ENCODE measurements at places on chromosomes 6 and 20. TPM values are rescaled to one million over a fixed set of nuclear protein-coding genes. Genes with fewer than 3 reads are reported as not detected.
A peak's percentile ranks its signal among the peaks of the same experiment; 100 is the strongest.

DNA sequence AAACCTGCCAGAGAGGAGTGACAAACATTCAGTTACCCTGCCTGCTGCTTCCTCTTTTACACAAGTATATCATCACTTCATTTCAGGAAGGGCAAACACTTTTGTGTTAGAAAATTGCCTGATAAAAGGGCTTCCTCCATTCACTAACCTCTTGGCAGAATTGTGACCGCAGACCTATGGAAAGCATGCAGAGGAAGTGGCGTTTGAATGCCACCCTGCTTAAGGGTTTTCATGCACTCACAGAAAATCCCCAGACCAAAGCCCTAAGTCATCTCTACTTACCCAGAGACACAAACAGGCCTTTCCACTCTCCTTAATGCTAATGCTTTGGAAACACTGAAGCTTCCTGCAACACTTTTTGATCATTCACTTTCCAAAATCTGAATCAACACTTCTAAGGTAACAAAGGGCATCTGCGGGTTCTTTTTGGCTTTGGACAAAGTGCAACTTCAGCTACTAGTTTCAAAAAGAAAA is 22.1 kb upstream of the RALGAPA2 start:
- DNase-seq = no peak

- DNase-seq = no peak
These were observed 146.6 kb upstream of the AKIRIN2 start for GRCh38 chr6:87848616-87849015.

DNA sequence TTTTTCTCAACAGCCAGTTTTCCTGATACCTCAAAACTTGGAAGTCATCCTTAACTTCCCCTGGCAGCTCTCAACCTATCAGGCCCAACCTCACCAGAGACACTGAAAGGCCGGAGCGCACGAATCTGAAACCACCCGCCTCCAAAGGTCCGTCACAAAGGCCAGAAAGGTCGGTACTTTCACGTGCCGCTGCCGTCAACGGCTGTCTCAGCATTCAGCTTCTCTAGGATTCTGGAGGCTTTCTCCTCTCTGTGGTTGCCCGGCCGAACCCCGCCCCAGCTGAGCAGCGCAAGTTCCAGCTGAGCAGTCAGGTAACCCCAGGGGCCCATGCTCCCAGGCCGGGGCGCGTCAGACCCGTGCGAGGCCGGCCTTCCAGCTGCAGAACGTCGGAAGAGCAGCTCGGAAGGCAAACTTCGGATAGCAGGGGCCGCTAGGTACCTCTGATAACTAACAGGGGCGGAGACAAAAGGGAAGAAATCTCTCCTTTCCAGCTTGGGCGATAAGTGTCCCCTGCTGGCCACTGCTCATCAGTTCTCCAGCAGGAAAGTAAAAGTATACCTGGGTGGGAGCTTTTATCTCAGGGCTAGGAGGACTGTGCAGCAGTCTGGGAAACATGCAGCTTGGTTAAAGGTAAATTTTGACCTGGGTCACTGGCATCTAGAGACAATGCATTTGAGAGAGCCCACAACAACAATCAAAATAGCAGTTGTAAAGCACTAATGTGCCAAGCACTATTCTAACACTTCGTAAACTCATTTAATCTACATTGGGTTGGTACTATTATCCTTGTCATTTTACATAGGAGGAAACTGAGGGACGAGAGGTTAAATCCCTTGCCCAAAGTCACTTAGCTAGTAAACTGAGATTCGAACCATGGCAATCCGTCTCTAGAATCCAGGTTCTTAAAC is 16.1 kb downstream of the ZSCAN12 start:
- DNase-seq = peak; percentile 85

- DNase-seq = peak; percentile 51
These were observed 76.6 kb downstream of the CEBPB start for GRCh38 chr20:50267041-50267865.

DNA sequence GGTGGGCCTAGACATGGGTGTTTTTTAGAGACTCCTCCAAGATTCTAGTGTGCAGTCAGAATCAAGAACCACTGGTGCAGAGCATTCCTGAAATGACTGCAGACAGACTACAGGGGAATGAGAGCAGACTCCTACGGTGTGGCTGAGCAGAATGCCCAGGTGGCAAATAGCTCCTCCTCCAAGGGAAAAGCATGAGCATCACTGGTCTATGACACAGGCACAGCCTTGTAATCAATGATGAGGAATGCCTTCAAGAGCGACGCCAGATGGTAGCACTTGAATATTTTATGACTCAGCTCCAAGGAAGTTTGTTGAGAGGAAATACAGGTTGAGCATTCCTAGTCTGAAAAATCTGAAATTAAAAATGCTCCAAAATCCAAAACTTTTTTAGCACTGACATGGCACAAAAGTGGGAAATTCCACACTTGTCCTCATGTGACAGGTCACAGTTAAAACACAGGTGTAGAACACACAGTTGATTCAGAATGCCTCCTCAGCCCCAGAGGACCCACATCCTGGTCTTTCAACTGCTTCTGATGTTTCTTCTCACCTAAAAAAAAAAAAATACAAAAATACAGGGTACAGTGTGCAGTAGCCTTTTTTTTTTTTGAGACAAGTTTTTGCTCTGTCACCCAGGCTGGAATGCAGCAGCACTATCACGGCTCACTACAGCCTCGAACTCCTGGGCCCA is 10.6 kb upstream of the FAM8A1 start:
- peak; percentile 66 for DNase-seq

GRCh38 chr6:135423649-135424128 is 73.9 kb downstream of the AHI1 start:
- DNase-seq = peak; percentile 61

DNA sequence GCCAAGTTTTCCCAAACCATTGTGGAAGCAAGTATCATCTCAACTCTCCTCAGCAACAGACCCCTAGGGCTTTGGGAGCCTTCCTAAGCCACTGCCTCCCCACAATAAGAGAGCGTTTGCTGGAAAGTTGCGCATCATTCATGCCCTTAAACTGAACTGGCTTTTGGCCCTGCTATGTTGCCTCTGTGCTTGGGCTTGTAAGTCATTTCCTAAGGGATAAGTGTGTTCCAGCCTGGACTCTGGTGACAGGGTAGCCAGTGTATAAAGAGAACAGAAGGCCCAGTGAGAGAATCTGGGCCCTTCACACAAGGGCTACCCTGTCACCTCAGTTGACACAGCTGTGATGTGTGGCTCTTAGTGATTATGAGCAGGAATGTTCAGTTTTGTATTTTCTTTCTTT is 77.8 kb downstream of the COL9A1 start:
- no peak for DNase-seq

- no peak for DNase-seq
These were observed 213.5 kb upstream of the PDE10A start for GRCh38 chr6:165876588-165876987.

- DNase-seq = no peak
These were observed 90.8 kb downstream of the MYLK4 start for GRCh38 chr6:2659882-2660281.

DNA sequence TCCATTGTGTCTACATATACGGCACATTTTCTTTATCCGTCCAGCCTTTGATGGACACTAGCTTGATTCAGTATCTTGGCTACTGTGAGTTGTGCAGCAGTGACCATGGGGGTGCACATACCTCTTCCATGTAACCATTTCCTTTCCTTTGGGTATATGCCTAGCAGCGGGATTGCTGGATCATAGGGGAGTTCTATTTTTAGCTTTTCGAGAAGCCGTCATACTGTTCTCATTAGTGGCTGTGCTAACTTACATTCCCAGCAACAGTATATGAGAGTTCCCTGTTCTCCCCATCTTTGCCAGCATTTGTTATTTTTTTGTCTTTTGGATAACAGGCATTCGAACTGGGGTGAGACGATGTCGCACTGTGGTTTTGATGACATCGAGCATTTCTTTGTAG is 395.0 kb downstream of the SMOC2 start:
- DNase-seq = no peak

GRCh38 chr6:45679631-45680030 is 301.9 kb upstream of the SUPT3H start:
- DNase-seq = no peak

DNA sequence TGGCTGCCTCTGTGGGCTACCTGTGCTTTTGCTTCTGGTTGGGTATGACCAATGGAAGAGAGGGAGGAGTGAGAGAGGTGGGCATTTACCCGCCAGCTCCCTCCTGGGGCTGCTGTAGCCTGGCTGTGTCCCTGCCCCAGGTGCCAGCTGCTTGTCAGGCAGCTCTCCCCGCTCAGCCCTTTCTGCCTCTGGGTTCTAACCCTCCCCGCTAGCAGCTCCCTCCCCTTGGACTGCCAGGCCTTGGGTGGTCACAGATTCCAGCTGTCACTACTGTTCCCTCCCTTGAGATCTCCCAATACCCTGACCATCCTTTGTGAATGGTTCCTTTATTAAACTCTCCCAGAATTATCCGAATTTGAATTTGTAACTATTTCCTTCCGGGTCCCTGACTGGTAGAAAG is 95.5 kb upstream of the RNF24 start:
- DNase-seq = no peak

- DNase-seq = no peak
These were observed 51.1 kb downstream of the RALGAPB start for GRCh38 chr20:38523697-38524096.

- no peak for DNase-seq
These were observed 31.8 kb downstream of the CDH22 start for GRCh38 chr20:46276531-46276930.

DNA sequence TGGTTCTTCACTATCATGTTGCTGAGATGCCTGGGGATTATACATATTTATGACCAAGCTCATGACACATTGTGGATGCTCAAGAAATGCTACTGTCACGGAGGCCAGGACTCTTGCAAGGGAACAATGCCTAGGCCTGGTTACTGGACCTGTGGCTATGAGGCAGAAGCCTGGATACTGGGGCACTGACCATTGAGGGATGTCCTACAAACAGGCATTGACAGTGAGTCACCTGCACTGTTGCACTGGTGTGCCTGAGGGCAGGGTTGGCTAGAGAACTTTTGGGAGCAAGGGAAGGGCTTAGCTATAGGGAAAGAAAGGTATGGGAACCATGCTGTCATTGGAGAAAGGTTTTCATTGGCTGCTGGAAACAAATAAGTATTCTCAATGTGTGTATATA is 313.1 kb upstream of the SUPT3H start:
- no peak for DNase-seq

GRCh38 chr6:12233693-12234571 is 56.2 kb upstream of the EDN1 start:
- peak; percentile 81 for DNase-seq

- DNase-seq = no peak
These were observed 256.5 kb downstream of the HACE1 start for GRCh38 chr6:104603108-104603745.

- DNase-seq = no peak
These were observed 743.8 kb upstream of the FLRT3 start for GRCh38 chr20:15081261-15081660.

DNA sequence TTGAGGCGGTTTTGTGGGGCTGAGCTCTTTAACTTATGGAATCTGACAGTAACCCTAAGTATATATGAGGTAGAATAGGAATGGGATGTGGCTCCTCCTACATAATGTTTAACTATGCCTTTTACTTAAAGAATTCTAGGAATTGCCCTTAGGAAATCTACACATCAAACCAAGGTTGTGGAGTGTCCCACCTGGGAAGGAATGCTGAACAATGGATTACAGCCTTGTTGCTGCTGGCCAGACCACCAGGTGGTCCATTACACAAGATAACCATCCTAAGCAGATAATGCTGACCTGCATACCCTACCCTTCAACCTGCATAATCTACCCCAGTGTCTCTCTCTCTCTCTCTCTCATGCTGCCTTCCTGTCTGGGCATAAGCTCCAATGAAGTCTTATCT is 35.0 kb upstream of the SLC22A16 start:
- no peak for DNase-seq

GRCh38 chr6:125826695-125827463 is 36.1 kb downstream of the NCOA7 start:
- no peak for DNase-seq

GRCh38 chr6:21228411-21228810 is 365.1 kb upstream of the SOX4 start:
- DNase-seq = no peak

DNA sequence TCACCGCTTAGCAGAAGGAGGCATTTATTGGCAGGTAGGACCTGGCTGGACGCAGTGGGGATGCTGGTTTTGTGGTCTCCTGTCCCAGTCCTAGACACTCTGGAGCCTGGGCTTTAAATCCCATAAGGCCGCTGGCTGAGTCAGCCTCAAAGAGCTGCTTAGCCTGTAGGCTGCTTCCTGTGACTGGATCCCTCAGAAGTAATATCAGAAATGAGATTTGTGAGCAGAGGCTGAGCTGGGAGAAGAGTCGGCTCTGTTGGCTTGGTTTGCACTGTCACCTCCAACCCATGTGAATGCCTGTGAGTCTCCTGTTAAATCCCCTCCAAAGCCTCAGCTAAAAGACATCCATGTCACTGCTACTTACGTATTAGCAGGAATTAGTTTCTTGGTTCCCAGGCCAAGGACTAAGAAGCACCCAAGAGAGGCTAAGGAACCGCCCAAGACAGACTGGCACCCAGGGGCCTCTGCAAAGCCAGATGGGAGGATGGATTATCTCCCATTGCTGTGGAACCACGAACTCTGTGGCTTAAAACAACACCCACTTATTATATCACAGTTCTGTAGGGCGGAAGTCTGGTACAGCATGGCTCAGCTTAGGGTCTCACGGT is 289.4 kb downstream of the CDC5L start:
- DNase-seq = no peak

DNA sequence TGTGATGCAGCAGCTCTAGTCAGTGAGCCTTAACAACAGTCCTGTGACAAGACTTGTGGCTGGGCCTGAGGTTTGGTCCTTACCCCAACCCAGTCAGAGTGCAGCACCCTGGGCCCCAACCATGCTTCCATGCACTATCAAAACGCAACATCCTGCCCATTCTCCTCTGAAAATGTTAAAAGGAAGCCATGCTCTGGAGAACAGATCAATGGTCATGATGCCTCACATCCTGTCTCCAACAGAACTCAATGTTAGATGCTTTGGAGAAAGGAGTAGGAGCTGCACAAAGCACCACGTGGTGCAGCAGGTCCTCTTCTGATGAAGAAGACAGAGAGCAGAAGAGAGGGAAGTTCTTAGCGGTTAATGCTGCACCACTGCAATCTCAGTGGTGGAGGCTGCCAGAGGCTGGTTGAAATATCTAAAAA is 41.9 kb downstream of the TRAM2 start:
- no peak for DNase-seq

DNA sequence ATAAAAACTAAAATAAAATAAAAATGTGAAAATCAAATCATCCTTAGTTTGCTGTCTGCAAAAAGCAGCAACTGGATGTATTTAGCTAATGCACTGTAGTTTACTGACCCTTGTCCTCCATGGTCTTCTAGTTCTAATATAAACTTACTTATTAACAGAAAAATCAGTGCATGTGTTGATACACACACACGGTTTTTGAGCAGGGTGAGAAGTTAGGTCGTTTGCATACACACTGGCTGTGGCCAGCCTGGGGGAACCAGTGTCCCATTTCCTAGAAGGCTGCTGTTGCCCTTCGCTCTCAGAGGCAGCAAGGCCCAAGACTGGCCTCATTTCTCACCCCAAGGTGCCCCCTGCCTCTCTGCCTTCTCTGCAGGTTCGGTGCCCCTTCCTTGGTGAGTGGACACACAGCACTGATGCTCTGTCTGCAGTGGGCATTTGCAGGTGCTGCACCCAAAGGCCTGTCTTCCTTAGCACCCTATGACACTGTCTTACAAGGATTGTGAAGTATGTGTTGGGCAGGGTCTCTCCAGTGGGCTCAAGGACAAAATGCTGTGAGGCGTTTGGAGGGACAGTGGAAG is 168.5 kb downstream of the SCP2D1 start:
- DNase-seq = no peak

PEX6 gene
- total RNA-seq = 32.8 TPM

ETV7 gene
- total RNA-seq = not detected

CD109 gene
- 32.3 TPM for total RNA-seq

RNF182 gene
- 8.1 TPM for total RNA-seq

SLC17A2 gene
- 0.21 TPM for total RNA-seq

ELOVL2 gene
- 0.05 TPM for total RNA-seq

CYP21A2 gene
- not detected for total RNA-seq

HLA-DPB1 gene
- 0.19 TPM for total RNA-seq
